Renal cortical epithelial cell (primary cell): ENCODE measurements at places on chromosomes 11 and 22. TPM values are rescaled to one million over a fixed set of nuclear protein-coding genes. Genes with fewer than 3 reads are reported as not detected.

The SMIM35 gene
- total RNA-seq, result not detected in 2 replicates

The OR1S1 gene
- total RNA-seq, result not detected in 2 replicates

The CARNS1 gene
- total RNA-seq, result 0.20 TPM in 1 of 2 replicates, not detected in the other

The B3GAT1 gene
- under 0.01 and 0.10 TPM in 2 replicates for total RNA-seq
